ENCODE measurements at places on chromosomes 12 and 14.
A peak's percentile ranks its signal among the peaks of the same experiment; 100 is the strongest.

DNA sequence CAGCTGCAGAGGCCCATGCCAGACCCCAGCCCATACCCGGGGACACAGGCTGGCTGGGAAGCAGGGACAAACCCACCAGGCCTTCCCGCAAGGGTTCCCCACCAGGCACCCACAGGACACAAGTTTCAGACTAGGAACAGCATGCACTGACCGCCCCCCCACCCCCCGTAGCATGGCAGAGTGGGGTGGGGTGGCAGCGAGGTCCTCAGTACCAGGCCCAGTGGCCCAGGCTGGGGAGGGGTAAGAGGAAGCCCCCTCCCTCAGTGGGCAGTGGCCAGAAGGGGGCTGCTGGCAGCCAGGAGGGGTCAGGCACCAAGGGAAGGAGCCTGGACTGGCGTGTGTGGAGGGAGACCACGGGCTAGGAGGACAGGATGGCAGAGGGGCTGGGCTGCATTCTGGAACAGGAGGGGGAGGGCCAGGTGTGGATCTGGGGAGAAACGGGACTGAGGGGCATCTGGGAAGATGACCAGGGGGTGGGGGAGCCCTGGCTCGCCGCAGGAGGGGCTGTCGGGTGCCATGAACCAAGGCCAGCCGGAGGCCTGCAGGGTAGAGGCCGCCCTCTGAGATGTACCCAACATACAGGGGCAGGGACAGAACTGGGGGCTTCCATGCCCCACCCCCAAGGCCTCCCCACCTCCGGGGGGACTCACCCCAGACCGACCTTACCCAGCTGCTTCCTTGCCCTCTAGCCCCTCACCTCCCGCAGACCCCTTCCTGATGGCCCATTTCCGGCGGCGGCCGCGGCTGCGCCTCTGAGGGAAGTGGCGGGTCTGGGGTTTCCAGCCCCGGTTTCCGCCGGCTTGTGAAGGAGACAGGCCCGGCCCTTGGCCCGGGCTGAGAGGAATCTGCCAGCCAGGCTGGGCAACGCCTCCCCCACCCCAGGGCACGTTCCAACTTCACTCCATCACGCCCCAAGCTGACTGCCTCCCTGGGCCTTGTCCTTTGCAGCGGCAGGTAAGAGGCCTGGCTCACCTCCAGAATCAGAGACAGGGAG, 5.6 kb upstream of the JAG2 start:
- no peak for DNase-seq

- no peak for DNase-seq
Observed at GRCh38 chr14:95796788-95797187, 79.8 kb upstream of the TUNAR start.

DNA sequence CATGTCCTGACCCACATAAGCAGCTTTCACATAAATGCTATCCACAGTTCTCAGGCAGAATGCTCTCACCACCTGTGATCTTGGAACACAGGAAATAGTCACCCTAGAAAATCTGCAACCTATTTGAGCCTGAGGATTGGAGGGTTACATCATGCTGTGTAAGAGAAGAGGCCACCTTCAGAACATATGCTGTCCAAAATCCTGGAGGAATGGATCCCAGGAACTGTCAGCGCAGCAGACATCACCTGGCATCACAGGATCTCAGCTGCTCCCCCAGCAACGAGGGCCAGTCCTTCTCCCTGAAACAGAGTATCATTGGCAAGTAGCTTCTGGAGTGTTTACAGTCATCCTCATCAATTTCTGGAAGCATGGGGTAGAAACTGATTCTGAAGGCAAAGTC, 63.2 kb upstream of the LTA4H start:
- no peak for DNase-seq

- DNase-seq = no peak
Observed at GRCh38 chr14:93183596-93184317, 940 bp downstream of the MOAP1 start.

DNA sequence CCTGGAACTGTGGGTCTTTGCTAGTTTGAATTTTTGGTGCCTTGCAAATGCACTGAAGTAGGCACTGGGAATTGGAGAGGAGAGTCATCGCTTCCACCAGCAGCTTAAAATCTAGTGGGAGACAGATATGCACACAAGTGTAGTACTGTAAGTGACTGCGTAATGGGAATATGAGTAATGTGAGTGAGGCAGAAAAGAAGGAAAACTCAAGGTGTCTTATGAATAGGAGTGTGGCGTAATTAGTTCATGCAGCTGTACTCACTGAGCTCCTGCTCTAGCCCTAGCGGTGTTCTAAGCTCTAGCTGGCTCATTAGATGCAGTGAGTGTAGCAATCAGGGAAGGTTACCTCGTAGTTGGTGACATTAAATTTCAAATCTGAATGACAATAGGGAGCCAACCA, 2.8 kb downstream of the TCP11L2 start:
- peak; percentile 70 for DNase-seq

DNA sequence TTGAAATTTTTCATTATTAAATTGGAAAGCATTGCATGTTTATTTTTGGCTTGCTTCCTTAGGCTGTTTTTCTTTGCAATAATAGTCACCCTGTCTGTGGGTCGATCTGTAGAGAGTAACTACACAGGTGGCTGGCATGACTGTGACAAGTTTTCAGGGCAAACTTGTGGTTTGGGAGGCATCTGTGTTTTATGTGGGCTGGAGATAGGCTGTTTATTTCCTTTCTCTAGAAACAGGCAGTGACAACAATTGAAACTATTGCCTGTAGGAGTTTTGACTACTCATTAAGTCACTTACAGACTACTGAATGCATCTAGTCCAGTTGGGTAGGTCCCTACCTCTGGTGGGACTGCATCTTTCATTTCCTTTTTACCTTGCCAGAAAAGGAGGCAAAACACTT, 155.6 kb downstream of the DYRK2 start:
- no peak for DNase-seq

GRCh38 chr12:68609998-68610369, 715 bp upstream of the RAP1B start:
- no peak for DNase-seq

- no peak for DNase-seq
Observed at GRCh38 chr12:29032446-29032845, 116.6 kb upstream of the FAR2 start.

- DNase-seq = no peak
Observed at GRCh38 chr14:75234173-75235115, 44.2 kb upstream of the FOS start.

- no peak for DNase-seq
Observed at GRCh38 chr14:92514844-92515514, 1.4 kb downstream of the RIN3 start.

- no peak for DNase-seq
Observed at GRCh38 chr12:113855998-113856397, 110.1 kb downstream of the RBM19 start.

GRCh38 chr14:51462182-51462581, 189.5 kb upstream of the FRMD6 start:
- DNase-seq = peak; percentile 6

GRCh38 chr12:49680075-49680474, 27.1 kb downstream of the FMNL3 start:
- no peak for DNase-seq

GRCh38 chr14:21105095-21105494, 4.2 kb downstream of the TMEM253 start:
- no peak for DNase-seq

DNA sequence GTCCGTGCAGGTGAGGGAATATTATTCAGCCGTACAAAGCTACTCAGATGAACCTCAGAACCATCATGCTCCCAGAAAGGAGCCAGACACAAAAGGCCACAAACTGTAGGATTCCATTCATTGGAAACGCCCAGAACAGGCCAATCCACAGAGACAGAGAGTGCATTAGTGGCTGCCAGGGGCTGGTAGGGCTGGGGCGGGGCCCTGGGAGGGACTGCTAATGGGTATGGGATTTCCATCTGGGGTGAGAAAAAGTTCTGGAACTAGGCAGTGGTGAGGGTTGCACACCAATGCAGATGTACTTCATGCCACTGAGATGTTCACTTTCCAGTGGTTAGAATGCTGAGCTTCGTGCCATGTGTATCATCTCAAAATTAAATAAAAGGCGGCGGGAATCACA, 101.1 kb downstream of the RFLNA start:
- peak; percentile 6 for DNase-seq

- no peak for DNase-seq
Observed at GRCh38 chr14:101588286-101588975, 27.1 kb downstream of the DIO3 start.

- peak; percentile 67 for DNase-seq
Observed at GRCh38 chr12:79187032-79187431, 322.5 kb downstream of the SYT1 start.

- no peak for DNase-seq
Observed at GRCh38 chr14:98799891-98800290, 472.1 kb downstream of the BCL11B start.

DNA sequence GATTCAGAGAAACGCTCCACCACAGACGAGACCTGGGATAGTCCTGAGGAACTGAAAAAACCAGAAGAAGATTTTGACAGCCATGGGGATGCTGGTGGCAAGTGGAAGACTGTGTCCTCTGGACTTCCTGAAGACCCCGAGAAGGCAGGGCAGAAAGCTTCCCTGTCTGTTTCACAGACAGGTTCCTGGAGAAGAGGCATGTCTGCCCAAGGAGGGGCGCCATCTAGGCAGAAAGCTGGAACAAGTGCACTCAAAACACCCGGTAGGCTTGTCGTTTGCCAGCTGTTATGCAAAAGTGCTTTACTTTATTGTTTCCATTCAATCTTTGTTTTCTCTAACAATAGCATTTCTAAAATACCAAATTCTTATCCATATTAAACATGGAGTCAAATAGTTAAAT, 287.3 kb downstream of the NAV3 start:
- DNase-seq = no peak

DNA sequence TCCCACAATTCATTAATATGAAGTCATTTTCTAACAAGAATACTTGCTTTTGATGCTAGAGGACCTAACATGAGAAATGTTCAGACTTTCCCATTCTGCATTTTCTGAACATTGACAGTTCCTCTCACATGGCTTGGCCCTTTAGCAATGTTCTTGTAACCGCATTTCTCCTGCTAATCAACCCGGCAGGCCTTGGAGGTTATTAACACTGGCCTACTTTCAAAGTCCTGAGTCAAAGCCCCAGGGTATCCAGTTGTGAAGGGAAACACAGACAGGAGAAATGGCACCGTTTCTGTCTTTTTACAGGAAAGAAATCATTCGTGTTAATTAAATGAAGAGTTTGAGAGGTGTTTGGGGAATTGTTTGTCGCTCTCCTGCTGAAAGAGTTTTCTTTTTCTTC, 446.5 kb upstream of the MIS18BP1 start:
- DNase-seq = no peak

- DNase-seq = no peak
Observed at GRCh38 chr12:18752947-18753346, 15.0 kb downstream of the CAPZA3 start.

DNA sequence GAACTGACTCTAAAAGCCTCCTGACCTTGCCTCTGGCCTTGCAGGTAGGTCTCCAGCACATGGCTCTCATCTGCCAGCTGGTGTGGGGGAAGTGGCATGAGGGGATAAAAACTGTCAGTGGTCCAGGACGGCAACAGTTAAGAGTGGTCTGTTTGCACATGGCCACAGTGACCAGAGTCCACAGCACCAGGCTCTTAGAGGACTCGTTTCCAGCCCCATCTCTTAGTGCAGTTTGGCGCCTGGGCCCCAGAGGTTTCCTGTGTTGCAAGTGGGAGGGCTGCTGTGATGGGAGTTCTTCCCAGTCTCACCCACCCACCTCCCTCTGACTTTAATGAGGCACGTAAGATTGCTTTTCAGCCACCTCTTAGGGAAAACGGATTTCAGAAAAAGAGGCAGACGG, 37.0 kb downstream of the APPL2 start:
- no peak for DNase-seq

- no peak for DNase-seq
Observed at GRCh38 chr12:120061575-120062214, 54.9 kb downstream of the RAB35 start.

- no peak for DNase-seq
Observed at GRCh38 chr14:53149668-53150316, 3.3 kb downstream of the DDHD1 start.

- DNase-seq = no peak
Observed at GRCh38 chr14:61765225-61765943, 3.2 kb downstream of the SNAPC1 start.

GRCh38 chr12:5096241-5096924, 52.7 kb downstream of the KCNA5 start:
- DNase-seq = no peak

DNA sequence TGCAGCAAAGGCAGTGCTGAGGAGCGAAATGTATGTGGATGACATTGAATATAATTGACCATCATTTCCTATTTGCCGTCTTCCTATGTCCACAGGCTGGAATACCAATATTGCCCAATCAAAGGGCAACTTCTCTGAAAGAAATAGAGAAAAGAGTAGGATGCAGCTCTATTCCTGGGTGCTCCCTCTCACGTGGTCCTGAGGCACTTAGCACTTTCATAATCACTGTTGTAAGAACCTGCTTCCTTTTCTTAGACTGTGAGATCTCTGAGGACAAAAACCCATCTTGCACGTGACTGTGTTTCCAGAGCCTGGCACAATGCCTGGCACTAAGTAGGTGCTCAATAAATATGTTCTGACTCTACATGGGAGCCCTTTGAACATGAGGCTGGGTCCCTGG, 122.7 kb upstream of the CPM start:
- no peak for DNase-seq

DNA sequence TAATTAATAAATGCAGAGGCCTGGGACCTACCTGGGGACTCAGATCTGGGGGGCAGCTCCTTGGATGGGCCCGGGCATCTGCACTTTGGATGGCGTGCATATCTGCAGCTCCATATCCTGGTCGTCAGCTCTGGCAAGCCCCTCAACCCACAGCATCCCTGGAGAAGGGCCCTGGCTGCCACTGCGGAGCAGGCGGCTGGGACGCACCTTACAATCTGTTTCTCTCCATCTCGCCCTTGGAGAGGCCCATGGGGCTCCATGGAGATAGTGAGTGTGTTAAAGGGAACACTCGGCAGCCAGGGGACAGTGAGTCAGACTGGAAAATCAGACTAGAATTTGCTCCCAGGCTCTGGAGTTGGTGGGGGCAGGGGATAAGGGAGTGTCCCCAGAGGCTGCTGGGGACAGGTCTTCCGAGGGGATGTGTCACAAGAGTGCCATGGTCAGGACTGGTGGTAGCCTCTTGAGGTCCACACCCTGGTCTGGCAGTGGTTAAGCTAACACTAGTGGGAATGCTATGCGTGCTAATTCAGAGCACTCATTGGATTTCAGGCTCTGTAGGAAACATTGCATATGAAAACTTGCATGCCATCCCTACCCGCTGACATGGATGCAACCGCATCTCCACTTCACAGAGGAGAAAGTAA, 21.5 kb downstream of the RFLNA start:
- no peak for DNase-seq
